ENCODE measurements at places on chromosomes 4 and X.
A peak's percentile ranks its signal among the peaks of the same experiment; 100 is the strongest.

DNA sequence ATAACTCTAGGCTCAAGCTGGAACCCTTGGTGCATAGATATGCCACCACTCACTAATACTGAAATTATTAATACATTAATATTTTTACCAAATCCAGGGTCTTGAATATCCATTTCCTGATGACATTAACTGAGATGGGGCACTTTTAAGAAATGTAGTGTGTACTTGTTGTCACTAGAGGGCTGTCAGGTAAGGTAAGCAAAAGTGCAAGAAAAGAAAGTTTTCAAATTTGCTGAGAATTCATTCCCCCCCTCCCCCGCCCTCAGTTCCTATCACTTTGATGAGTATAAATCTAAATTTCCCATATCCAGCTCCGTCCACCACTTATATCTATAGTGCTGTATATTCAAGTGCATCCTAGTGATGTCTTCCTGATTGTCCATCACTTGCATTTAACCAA is 20.5 kb upstream of the WDR44 start:
- DNase-seq: no peak

- peak; percentile 80 for DNase-seq
These were observed at the start of gene CLCN4 for GRCh38 chrX:10156199-10157031. Gene CLCN4 (plus strand): TSS chrX:10156975. CDS start chrX:10185033, 28,058 bp downstream.

GRCh38 chr4:119598521-119598920 is 30.1 kb downstream of the PDE5A start:
- DNase-seq: no peak

DNA sequence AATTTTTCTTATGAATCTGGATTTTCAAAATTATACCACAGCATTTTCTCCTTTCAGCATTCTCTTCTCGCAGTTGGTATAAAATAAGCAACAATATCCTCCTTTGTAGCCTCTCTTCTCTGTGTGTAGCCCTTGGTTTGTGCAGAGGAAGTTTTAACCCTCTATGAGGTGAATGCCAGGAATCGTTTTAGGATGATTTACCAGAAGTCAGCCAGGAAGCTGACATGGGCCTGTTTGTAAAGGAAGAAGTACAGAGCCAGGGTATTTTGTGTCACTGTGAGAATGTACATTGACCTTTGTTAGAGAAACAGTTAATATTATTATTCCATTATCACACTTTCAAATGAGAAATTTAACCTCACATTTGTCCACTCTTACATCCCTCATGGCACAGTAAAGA is 88.9 kb upstream of the RPL34 start:
- no peak for DNase-seq

- no peak for DNase-seq
These were observed 278.6 kb upstream of the GNPDA2 start for GRCh38 chr4:45004847-45005565.

GRCh38 chrX:85569096-85569495 is 189.6 kb upstream of the POF1B start:
- no peak for DNase-seq

- no peak for DNase-seq
These were observed 33.5 kb upstream of the RASSF6 start for GRCh38 chr4:73653695-73654106.

DNA sequence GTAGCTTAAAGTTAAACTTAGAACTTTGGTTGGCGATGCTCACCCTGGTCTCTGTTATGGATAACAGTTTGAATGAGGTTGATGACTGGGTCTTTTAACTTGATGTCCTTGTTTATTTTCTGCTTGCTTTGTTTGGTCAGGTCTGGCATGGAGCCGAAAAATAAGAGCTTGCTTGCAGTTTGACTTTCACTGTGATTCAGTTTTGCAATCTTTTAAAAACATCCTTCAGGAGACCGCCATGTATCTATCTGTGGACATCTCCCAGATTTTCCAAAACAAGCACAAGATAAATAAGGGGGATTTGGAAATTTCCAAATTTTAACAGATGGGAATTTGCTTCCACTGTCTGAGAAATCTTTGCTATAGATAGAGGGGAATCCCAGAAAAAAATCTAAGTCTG is 246.7 kb downstream of the PALLD start:
- no peak for DNase-seq

DNA sequence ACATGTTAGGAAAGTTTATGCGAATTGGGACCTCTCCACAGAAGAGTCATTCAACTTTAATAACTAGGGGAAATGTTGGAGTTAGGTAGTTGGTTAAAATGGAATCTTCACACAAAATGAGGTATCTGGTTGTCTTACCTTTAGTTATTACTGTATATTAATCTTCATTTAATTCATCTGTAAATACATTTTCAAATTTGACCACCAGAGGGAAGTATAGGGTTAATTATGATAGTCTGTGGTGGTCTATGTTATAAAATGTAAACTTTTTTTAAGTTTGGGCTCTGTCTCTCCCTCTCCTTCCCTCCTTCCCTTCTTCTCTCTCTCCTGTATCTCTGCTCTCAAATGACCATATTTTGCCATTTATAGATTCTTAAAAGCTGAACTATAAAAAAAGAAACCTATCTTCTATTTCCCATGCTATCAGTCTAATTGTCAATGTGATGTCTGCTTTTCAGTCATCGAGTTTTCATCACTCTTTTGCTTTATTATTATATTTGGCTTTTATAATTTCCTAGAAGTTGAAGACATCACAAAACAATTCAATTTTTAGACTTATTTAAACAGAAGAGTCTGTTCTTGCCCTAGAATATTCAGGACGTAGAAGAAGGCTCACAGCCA is 49.8 kb downstream of the TMEM144 start:
- no peak for DNase-seq
